ENCODE measurements at places on chromosomes 5 and 9. TPM values are rescaled to one million over a fixed set of nuclear protein-coding genes. Genes with fewer than 3 reads are reported as not detected.

The AIF1L gene
- total RNA-seq: 10.6 TPM

The SLC6A18 gene
- total RNA-seq: not detected

The CAPSL gene
- not detected for total RNA-seq

The PCDH12 gene
- total RNA-seq: 2.3 TPM

The PCDHA2 gene
- not detected for total RNA-seq

The RNF208 gene
- total RNA-seq: 6.5 TPM

The TRAPPC13 gene
- total RNA-seq: 17.5 TPM

The NMUR2 gene
- total RNA-seq: not detected

The AQP7 gene
- total RNA-seq: 2.1 TPM

The CFAP157 gene
- total RNA-seq: not detected

The TEX48 gene
- not detected for total RNA-seq

The LCN1 gene
- not detected for total RNA-seq

GRCh38 chr9:89425921-89426383, 72.0 kb downstream of the SEMA4D start:
- no peak for DNase-seq

DNA sequence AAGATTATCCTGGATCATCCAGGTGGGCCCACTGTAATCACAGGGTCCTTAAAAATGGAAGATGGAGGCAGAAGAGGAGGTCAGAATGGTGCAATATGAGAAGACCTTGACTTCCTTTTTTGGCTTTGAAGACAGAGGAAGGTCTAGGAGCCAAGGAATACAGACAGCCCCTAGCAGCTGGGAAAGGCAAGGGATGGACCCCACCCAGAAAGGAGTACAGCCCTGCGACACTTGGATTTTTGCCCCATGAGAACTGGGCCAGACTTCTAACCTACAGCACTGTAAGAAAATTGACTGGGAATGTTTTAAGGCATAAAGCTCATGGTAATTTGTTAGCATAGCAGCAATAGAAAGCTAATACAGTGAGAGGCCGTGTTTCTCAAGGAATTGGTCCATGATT, 66.9 kb upstream of the LRRTM2 start:
- DNase-seq: no peak

- no peak for DNase-seq
Measured at GRCh38 chr9:20139763-20140290, 351.0 kb upstream of the SLC24A2 start.

- no peak for DNase-seq
Measured at GRCh38 chr5:32021771-32022170, 152.3 kb downstream of the GOLPH3 start.

GRCh38 chr9:113395000-113395861, 5.9 kb downstream of the ALAD start:
- DNase-seq: no peak

DNA sequence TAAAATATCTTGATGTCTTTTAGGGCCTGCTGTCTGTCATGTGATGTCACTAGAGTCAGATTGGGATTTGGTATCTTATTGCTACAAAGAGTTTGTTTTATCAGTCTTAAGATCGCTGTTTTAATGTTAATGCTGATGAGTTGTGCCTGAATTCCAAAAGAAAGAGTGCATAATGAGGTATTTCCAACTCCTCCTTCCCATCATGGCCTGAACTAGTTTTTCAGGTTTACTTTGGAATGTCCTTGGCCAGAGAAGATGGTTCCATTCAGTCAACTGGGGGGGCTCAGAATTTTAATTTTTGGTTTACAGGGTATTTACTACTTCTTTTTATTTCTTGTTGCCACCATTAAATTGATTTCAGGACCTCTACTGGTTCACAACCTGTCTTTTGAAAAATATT, 74.3 kb upstream of the MARCHF11 start:
- DNase-seq: no peak

- DNase-seq: no peak
Measured at GRCh38 chr5:148974642-148975327, 88.1 kb downstream of the SH3TC2 start.

GRCh38 chr5:34519489-34520220, 136.5 kb upstream of the RAI14 start:
- DNase-seq: no peak

- no peak for DNase-seq
Measured at GRCh38 chr5:109468288-109468676, 58.5 kb upstream of the PJA2 start.

DNA sequence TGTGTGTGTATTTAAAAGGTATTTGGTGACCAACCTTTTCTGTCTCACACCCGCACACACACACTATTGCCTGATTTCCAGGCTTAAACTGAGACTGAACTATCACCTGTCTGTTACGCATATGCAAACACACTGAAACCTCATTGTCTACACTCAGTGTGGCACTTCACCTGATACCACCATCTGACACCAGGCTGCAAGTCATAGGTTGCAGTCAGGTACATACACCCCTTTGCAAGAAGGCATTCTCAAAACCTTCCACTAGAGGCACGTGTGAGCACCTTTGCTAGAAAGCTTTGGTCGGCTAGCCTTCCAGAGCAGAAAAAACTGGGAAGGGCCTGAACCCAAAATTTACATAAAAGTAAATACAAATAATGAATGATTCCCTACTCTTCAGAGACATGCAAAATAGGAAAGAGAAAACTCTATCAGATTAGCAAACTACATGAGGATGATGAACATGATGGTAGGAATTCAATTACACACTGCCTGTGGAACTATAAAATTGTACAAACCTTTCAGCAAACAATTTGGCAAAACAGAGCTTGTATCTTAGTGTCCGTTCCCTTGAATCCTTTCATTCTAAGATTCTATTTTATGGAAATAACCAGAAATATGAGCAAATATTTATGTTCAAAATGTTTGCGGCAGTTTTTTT, 5.9 kb upstream of the FOXD1 start:
- no peak for DNase-seq

DNA sequence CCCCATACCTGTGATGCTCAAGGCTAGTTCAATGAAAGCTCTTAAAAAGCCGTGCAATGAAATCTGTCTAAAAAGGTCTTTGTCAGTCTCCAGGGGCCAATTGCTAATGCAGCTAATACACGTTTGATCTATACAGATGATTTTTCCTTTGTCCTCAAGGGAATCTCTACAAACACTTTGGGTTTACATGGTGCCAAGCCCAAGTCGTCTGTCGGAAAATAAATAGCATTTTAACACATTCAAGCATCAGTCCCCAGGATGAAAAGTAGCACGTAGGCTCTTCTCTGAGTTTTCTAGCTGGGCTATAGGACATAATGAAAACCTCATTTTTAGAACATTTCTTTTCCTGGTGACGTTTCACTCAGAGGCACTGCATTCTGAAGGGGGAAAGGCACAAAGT, 477.4 kb upstream of the WWC1 start:
- DNase-seq: no peak

- no peak for DNase-seq
Measured at GRCh38 chr9:107554636-107555035, 65.1 kb upstream of the KLF4 start.

DNA sequence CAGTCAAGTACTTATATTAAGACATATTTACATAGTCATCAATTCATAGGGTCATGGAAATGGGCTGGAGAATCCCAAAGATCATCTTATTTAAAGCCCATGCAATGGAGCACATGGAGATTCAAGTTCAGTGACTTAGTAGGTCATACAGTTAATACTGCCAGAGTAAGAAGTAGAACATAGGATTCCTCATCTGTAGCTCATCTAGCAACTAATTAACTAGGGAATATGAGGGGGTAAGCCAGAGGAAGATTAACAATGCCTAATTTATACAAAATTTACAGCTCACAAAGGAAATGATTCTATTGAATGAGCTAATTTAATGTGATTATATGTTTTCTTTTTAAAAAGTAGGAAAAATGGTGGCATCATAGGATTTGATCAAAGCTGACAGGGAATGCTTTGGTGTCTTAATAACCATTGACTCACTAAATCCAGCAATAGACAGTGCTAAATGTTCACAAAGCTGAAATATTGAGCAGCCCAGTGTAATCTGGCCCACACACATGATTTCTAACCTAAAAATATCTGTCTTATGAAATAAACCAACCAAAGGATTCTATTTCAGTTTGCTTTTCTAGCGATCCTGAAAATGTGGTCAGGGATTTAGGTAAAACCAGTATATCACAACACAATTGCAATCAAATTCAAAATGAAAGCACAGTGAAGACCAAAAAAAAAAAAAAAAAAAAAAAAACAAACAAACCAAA, 53.3 kb downstream of the PRDM6 start:
- no peak for DNase-seq

- peak; percentile 33 for DNase-seq
Measured at GRCh38 chr5:180070756-180071530, 616 bp downstream of the RNF130 start.

DNA sequence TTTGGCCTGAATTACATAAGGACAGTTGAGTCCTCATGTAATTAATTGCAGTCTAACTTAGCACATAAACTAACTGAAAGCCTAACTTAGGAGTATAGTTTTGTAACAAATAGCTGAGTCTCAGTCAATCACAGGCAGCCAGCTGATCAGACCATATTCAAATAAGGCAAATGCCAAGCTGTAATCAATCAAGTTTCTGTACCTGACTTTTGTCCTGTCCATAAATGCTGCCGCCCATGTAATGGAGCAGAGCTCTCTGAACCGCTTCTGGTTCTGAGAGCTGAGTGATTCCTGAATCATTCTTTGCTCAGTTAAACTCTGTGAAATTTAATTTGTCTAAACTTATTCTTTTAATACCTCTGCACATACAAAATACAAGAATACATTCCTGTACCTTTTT, 104.8 kb downstream of the TSSK1B start:
- no peak for DNase-seq

- no peak for DNase-seq
Measured at GRCh38 chr9:124384846-124385245, 30.4 kb downstream of the PSMB7 start.

- DNase-seq: no peak
Measured at GRCh38 chr5:15124871-15125568, 253.4 kb upstream of the ANKH start.

DNA sequence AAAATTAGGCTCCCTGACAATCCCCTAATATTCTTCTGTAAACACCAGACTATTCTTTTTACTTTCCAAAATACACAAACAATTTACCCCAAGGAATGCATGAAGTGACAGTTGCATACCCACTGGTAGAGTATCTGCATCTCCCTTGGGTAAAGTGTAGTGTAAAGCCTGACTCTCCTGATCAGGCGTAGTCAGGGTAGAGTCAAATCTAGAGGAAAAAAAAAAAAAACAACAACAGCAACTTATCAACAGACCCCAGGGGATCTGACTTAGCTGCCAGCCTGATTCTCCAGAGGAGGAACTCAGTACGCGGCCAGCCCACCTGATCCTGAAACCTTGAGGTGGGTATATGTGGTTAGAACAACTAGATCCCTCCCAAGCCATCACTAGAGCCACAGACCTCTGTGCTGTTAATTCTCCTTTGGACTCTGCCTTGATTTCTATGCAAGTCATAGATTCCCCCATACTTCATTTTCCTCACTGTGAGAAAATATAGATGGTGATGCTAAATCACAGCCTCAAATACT, 61.0 kb downstream of the ZNF608 start:
- no peak for DNase-seq

- no peak for DNase-seq
Measured at GRCh38 chr9:134352247-134352933, 26.1 kb downstream of the RXRA start.

DNA sequence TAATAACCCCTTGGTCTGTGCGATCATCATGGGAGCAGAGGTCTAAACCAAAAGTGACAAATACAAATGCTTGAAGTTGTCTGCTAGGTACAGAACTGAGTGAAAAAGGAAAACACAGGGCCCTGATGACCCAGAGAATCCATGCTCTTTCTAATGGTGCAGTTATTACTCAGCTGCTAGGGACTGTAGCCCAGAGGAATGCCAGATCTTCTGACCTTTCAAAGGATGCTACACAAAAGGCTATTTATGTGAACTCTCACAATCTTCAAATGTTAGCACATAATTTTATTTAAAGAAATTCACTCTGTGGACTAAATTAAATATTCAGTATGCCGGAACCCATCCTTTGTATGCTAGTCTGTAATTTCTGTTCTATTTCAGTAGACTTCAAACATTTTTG, 79.9 kb downstream of the PRR16 start:
- DNase-seq: no peak

GRCh38 chr5:67971971-67972821, 243.4 kb upstream of the PIK3R1 start:
- no peak for DNase-seq

DNA sequence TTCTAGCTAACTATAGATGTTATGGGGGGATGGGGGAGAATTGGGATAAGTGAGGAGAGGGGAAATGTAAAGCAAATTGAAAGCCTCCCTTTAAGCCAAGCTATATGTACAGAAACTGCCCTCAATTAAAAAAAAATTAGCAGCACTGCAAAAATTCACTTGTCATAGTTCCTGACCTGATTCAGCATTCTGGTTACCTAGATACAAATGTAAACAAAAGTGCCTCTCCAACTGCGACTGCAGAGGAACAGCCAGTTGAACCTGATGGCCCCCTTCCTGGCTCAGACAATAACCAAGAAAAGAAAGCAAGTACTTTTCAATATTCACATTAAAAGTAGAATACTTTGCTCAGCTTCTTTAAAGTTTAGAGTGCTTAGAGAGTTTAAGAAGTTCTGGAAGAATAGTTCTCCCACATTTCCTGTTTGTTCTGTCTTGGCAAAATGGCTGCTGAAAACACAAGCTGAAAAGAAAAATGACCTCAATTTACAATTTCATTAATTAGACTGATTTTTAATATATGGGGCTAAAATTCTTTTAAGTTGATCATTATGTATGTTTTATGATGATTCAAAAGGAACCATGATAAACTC, 1.5 kb downstream of the FAM81B start:
- no peak for DNase-seq

Measured in gastrocnemius medialis (tissue), 4 donors.